ENCODE measurements at places on chromosomes 7 and 10.

DNA sequence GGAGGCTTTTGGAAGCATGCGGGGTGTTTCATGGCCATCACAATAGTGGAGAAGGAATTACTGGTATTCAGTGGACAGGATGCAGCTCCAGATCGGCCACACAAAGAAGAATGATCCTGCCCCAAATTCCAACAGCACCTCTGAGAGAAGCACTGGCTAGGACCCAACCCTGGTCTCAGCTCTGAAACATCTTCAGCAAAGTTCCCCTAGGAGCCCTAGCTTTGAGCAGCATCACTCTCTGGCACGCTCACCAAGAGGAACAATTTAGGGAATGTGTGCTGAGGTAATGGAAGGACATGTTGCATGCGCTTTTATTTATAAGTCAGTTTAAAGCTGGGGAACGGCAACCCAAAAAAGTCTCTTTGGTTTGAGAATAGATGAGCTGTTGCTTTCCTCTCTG, 5.5 kb upstream of the OPN1SW start:
- DNase-seq, result no peak

DNA sequence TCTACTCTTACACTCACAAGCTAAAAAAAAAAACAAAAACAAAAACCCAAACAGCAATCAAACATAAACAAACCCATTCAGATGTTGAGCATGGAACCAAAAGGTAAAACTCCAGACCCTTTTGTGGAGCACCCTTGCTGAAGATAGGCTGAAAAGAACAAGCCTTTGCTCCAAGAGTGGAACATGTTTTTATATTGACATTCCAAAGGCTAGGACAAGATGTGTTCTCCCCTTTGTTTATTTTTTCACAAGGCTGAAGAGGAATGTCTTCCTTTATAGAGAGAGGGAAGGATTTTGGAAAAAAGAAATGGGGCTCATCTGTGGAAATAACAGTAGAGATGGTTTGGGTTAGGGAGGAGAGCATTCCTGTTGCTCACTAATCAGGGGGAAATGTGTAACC, 87.2 kb upstream of the ELMO1 start:
- DNase-seq, result no peak

GRCh38 chr10:90167174-90168064, 466.0 kb downstream of the KIF20B start:
- no peak for DNase-seq

GRCh38 chr10:86936661-86937501, 20.5 kb downstream of the MMRN2 start:
- DNase-seq, result no peak

GRCh38 chr7:139916717-139917395, 87.8 kb downstream of the TBXAS1 start:
- no peak for DNase-seq
